ENCODE measurements at places on chromosomes 16 and 17.

- no peak for DNase-seq
Observed at GRCh38 chr16:48836067-48836466, 226.1 kb upstream of the N4BP1 start.

DNA sequence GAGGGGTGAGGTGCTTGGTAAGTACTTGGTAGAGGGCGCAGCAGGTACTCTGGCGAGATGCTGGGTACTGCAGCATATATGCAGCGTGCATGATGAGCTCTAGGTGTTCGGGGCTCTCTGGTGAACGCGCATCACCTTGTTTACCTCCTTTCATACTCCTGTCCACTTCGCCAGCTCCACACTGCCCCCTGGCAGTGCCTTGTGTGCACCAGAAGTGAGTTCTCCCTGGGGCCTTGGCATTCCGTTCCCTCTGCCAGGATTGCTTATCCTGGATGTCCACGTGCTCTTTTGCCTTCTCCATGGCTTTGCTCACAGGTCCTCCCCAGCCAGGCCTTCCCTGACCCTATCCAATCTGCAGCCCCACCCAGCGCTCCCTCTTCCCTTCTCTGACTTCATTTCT is 154.2 kb downstream of the MRM1 start:
- no peak for DNase-seq

- no peak for DNase-seq
Observed at GRCh38 chr16:27628241-27628942, 78.4 kb downstream of the KATNIP start.

GRCh38 chr17:3968886-3969524 is 4.8 kb upstream of the ATP2A3 start:
- no peak for DNase-seq

GRCh38 chr17:14311981-14312380 is 11.1 kb downstream of the HS3ST3B1 start:
- DNase-seq, result no peak

DNA sequence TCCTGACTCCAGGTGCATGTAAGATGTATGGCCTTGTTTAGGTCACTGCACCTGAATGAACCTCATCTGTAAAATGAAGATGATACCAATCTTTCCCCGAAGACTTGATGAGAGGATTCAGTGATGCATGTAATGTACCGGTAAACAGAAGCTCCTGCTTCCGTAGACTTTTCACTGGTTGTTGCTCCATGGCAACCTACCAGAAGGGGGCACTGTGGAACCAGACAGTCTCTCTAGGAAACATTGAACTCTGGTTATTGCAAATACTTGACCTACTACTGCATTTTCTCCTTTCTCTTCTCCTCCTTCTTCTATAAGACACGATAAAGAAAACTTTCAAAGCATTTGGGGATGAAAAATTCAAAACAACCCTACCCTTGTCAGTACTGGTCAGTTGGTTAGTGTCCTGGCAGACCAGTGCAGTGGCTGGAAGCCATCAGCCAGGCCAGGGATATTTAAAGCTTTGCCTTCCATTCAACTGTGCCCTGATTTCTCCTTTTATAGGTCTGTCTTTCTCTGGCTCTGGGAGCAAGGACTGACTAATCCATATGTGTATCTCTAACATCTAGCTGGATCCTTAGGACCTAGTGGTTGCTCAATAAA is 667.4 kb upstream of the SALL1 start:
- no peak for DNase-seq

DNA sequence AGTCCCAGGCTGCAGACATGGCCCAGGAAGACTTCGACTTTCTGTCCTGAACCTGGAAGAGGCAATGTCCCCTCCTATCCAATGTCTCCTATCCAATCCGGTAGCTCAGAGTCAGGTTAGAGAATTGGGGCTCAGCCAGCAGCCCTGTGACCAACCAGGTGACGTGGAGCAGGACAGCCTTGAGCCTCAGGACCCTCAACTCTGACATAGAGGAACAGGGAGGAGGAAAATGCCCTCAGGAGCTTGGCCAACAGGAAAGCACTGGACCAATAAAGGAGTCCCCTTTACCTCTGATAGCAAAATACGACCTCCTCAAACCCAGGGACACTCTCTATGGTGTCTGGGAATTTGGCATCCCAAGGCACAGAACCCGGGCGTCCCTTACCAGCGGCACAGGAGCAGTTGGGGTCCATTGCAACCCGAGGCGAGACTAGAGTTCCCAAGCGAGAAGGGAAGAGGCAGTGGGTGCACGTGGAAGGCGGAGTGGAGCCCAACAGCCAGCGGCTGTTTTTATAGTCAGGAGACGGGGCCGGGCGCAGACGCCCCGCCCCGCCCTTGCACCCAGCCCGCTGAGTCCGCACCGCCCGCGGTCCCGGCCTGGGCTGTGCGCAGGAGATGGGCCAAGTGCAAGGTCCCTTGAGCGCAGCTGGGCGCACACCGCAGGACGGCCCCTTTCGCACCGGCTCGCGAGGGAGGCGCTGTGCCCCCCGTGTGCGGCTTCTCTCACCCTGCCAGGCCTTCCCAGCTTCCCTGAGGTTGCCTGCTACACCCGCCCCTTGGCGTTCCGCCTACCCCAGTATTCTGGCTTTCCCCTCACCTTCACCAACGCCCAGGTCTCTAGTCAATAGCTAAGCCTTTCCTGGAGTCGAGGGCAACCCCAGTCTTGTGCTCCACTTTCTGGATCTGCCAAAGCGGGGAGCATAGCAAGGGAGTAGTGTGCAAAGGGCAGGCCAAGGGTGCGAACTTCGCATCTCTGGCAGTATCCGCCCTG is at the start of gene MT1G:
TSS of gene MT1G (minus strand) at position 485 of the 991 bp plus-strand sequence. CDS start at position 413, 72 bp downstream.
- no peak for DNase-seq

DNA sequence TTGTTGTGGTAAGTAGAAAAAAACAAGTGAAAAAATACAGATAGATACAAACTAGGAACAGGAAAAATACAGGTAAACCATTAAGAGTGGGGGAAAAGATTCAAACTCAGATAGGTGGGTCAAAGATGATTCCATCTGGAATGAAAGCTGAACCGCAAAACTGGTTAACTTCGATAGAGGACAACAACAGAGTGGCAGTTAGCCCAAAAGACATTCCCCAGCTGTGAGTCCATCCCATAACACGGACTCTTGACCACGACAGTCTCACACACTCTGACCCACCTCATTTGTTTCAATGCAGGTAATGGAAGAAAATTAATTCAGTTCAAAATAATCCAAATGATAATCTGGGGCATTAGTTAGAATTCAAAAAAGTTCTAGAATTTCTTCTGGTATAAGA is 13.5 kb downstream of the ELAC2 start:
- DNase-seq, result no peak

DNA sequence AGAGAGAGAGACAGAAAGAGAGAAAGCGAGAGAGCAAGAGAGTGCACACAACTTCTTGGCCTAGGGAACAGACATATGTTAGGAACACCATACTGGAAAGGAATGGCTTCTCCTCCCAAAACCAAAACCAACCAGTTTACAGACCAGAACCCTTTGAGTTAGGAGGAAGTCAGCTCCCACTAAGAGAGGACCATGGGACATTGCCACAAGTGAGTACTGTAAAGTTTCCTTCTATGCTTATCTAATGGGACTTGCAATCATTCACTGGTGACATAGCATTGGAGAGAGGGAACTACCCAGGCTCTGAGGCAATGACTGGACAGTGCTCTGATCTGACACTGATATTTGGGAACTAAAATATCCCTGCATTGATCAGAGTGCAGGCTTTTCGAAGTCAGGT is 32.4 kb downstream of the TBC1D3B start:
- no peak for DNase-seq

DNA sequence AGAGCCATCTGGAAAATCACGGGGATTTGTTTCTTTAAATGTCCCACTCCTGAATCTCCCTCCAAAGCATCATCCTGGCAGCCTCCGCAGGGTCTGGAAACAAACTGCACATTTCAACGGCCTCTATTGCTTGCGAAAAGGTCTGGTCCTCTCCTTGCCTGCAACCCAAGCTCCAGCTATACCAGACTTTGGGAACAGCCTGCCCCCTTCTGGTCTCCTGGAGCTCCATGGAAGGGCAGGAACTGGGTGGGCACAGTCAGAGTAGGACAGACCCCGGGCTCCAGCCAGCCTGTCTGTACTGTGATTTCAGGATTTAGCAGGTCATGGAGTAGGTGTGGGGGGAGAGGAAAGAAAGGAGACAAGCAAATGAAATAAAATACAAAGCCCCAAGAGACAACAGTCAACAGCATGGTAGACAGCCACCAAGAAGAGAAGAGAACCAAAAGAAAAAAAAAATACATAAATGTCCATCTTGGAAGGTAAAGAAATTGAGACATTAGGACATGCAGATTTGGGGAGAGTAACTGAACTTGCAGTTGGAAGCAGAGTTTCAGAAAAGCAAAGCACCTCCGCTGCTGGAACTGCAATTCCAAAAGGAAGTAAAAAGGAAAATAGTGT is 2.7 kb downstream of the XYLT1 start:
- DNase-seq, result no peak

DNA sequence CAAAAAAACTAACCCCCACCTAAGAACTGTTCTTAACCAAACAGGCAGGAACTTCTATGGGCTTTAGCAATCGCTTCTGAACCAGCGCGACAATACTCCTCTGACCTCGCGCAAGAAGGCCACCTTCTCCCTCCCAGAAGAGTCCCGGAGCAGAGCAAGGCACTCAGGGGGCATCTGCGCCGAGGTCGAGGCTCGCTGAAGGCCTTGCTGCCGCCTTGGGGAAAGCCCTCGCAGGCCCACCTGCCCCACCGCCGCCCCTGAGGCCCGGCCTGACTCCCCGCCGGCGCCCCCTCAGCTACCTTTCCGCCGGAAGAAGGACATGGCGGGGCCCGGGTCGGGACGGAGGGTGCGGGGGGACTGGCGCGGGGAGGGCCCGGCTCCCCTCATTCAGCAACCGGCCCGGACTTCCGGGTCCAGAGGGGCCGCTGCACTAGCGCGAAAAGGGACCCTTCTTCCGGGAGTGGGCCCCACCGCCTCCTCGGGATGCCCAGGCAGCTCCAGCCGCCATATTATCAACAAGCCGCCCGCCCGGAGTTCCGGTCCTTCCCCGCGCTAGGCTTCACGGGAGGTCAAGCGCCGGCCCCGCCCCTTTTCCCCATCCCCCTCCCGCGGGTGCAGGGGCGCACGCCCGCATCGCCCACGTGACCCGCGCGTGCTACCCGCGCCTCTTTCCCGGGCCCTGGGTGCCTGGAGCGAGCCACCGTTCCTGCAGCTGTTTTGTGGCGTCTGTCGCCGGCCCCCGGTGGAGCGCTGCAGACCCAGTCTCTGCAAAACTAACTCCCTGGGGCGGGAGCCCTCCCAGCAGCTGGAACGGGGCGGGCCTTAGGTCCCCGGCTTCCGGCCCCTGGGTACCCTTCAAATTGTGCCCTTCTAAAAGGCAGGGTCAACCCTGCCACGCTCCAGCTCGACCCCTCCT is at the start of gene AKAP10:
TSS of gene AKAP10 (minus strand) at position 536 of the 916 bp plus-strand sequence. CDS start at position 387, 149 bp downstream.
- DNase-seq, result peak; percentile 89

GRCh38 chr16:9016824-9017223 is 53.1 kb upstream of the USP7 start:
- no peak for DNase-seq

GRCh38 chr17:33039874-33040273 is 48.2 kb downstream of the SPACA3 start:
- no peak for DNase-seq

DNA sequence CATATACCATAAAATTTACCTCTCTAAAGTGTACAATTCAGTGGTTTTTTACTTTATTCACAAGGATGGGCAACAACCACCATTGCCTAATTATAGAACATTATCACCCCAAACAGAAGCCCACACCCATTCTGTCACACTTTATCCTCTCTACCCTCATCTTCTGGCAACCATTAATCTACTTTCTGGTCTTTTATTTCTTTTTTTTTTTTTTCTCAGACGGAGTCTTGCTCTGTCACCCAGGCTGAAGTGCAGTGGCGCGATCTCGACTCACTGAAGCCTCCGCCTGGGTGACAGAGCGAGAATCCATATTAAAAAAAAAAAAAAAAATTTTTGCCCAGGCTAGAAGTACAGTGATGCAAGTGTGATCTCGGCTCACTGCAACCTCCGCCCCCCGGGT is 90.7 kb upstream of the CLEC18B start:
- no peak for DNase-seq
